A172 (cell line): ENCODE measurements at places on chromosomes 2 and 18.

DNA sequence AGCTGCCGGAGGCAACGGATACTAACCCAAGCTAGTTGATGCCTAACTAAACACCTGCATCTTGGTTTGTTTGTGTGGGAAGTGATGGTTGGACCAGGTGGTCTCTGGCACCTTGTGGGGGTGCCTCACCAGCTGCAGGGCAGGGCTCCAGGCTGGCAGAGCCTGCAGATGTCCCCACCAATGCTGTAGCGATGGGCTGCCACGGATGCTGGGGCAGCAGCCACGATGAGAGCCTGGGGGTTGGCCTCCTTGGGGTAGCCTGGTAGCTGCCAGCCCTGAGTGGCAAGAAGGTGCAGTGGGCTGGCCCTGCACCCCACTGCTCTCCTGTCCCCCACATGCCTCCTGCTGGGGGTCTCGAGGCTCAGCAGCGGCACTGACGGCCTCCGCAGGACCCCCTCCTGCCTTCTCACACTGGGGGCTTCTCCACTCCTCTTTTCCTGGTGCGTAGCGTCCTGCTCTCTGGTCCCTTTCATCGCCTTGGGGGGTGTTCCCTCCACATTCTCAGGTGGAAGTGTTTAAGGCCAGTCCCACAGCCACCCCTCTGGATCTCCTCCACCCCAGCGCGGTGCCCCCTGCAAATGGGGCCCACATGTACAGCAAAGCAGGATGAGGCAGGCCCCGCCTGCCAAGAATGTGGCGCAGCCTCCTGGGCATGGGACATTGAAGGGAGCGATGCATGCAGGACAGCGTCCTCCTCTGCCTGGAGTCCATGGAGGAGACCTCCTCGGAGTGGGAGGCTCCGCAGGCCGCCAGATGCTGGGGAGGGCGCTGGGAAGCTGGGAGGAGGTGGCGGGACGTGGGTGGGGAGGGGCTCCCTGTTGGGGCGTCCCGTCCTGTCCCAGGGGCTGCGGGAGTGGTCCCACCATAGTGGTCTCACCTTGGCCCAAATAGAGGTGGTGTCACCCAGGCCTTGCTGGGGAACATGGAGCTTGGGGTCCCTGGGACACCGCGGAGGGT, 173.1 kb downstream of the ASB1 start:
- DNase-seq: no peak

GRCh38 chr2:35973737-35974132, 381.8 kb upstream of the CRIM1 start:
- peak; percentile 49 for DNase-seq

- no peak for DNase-seq
Measured at GRCh38 chr18:31241900-31242409, 76.0 kb upstream of the DSG1 start.

GRCh38 chr2:171550613-171551012, 28.3 kb downstream of the CYBRD1 start:
- peak; percentile 66 for DNase-seq

DNA sequence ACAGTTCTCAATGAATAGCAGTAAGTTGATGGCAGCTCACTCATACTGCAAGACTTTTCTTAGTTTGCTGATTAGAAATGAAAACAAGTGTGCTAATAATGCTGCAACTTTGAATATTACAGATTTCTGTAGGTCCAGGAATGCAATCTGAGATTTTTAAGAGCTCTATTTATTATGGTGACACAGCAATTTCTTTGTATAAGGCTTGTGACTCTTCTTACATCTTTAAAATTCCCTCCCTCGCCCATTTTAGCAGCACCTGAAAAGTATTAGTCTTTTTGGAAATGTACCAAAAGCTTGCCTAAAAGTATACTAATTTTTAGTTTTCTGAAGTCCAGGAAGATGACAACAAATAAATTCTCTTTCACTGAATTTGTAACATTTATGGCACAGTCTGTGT, 4.4 kb upstream of the HTR2B start:
- DNase-seq: no peak

DNA sequence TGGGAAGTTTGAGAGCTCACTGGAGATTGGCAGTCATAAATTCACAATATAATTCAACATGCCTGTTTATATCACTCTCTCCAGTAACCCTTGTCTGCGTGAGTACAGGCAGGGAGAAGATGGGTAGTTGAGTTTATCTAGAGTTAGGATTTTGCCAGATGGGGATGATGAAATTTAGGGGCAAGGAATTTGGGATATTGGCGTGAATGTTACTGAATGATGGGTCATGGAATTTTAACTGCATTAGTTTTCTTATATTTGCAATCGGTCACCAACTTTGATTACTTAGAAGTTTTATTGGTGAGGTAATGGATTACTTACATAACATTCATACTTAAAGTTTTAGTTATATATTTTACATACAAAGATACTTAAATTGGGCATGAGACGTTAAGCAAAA, 35.1 kb downstream of the SANBR start:
- no peak for DNase-seq

GRCh38 chr18:73007195-73007914, 139.6 kb upstream of the NETO1 start:
- no peak for DNase-seq

GRCh38 chr2:33583194-33583938, 15.7 kb downstream of the FAM98A start:
- DNase-seq: peak; percentile 17

DNA sequence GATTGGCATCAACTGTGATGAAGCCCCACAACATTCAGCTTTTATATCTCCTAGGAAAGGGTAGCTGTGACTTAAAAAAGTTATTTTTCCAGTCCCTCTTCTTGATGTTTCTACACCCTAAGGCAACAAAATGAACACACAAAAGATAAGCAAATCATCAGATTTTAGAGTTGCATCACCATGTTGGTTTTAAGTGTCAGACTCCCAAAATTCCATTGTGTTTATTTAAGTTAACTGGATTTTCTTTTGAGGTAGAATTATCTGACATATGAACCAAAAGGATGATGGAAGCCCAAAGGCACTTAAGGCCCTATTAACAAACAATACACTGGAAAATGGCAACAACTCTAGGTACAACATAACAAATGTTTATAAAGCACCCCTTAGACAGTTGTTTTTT, 261.7 kb upstream of the SLC39A10 start:
- peak; percentile 6 for DNase-seq

GRCh38 chr2:230868947-230869913, 4.5 kb downstream of the ITM2C start:
- no peak for DNase-seq

GRCh38 chr2:23296691-23297090, 88.3 kb upstream of the KLHL29 start:
- DNase-seq: no peak

DNA sequence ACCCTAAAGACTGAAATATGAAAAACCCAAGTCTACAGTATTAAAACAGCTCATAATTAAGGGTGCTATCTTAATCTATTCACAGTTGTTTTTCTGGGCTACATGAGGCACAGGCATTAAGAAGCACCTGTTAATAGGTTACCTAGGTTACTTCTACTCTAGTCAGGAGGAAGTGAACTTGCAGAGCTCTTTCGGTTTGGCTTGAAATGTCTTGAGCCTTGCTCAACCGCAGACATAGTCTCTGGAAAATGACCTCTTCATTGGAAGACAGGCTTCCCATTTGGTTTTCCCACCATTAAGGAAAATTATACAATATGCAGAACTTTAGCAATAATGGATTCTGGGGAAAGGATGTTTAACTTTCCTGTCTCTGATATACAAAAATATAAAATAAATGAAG, 142.3 kb upstream of the KCNJ3 start:
- no peak for DNase-seq

DNA sequence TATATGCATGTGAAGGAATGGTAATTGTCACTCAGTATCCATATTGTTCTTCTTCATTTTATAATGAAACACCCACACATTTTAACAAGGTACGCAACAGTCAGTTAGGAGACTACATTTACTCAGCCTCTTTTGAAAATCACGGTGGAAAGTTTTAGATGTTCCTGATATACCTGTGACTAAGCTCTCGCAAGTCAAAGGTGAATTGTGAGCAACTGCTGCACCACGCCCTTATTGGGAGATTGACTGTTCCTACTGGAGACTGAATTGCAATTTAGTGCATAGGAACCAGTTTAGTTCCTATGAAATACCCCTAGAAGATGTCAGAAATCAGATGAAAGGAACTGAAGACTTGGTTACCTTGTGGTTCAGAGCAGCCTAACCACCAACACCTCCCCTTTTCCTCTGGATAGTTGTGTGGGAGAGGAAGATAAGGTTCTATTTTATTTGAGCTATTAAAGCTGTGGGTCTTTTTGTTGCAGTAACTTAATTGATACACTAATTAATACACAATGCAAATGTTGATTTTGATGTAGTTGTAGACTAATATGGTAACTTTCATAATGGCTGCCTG, 1280.5 kb upstream of the CDH2 start:
- no peak for DNase-seq

- no peak for DNase-seq
Measured at GRCh38 chr2:182817558-182817957, 48.9 kb downstream of the FRZB start.
